ENCODE measurements at places on chromosomes 6 and 20.
A peak's percentile ranks its signal among the peaks of the same experiment; 100 is the strongest.

GRCh38 chr6:30260036-30260504, 46.9 kb upstream of the TRIM26 start:
- no peak for DNase-seq

DNA sequence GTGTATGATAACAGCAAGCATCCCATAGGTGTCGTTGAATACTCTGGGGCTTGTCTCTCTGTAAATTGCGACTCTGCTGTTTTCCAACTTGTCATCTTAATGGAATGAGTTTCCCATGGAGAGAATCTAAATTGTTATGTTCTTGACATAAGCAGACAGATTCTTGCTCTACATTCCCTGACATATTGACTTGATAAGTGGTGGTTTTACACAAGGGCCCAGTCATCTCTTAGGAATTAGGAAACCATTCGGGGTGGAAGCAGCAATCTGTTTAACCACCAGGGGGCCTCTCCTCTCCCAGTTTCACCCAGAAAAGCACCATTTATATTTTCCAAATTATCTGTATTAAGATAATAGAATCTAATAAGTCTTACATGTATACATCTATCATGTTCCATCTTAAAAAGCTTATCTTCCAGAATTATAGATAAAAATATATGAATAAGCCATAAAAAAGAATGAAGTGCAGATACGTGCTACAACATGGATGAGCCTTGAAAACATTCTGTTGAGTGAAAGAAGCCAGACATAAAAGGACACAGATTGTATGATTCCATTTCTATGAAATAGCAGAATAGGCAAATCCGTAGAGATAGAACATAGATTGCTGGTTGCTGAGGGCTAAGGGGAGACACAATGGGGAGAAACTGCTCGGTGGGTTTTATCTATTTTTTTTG, 23.1 kb upstream of the MROH8 start:
- DNase-seq = peak; percentile 46

DNA sequence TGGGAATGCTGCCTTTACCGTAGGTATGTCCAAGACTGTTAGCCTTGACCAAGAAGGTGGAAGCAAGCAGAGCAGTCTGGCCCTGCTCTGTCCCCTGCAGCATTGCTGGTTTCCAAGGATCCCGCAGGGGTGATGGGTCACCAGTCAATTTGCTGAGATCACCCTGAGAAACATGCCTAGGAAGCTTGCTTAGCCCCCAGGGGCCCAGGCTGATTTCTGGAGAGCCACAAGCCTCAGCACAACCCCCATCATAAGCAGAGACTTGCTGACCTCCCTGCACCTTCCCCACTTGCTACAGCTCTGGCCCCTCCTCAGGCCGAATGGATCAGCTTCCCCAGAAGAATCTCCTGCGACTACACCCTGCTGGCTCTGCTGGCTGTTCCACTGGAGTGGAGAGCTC, 21.5 kb downstream of the ARHGAP40 start:
- no peak for DNase-seq

DNA sequence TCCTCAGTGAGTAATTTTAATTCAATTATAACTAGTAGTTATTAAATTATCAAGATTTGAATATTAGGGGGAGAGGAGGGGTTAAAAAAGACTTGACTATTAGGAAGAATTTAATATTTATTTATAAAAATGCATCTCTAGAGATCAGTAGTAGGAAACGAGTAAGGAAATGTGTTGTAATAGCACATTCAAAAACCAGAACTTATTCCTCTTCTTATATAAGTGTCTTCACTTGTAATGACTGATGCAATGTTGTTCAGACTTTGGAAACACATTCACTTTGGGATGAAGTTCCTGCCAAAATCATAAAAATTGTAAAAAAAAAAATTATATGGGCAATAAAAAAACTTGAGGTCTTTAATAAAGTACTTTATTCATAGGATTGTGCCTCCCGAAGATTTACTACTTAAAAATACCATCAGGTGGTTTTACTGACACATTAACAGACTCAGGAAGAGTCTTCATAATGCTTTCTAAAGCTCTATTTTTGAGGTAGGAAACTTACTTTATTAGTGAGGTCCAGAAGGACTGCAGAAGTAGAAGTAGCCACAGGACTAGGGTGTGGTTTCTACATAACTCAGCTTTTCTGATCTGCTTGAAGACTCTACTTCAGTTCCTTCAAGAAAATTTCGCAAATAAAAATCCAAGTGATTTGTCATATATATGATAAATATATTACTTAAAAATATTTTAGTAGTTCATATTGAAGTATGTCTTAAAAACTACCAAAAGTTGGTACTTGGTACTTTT, 59.8 kb downstream of the CCDC170 start:
- no peak for DNase-seq

- no peak for DNase-seq
These were observed at the start of gene BCAS1 for GRCh38 chr20:54070187-54070987. Gene BCAS1, minus strand, starts transcription at chr20:54070594. Its CDS starts 11,876 bp downstream, at chr20:54058718.
